ENCODE measurements at places on chromosomes 3 and 15. TPM values are rescaled to one million over a fixed set of nuclear protein-coding genes. Genes with fewer than 3 reads are reported as not detected.

Gene MOBP
- not detected for total RNA-seq

Gene SAMMSON
- total RNA-seq: not detected

DNA sequence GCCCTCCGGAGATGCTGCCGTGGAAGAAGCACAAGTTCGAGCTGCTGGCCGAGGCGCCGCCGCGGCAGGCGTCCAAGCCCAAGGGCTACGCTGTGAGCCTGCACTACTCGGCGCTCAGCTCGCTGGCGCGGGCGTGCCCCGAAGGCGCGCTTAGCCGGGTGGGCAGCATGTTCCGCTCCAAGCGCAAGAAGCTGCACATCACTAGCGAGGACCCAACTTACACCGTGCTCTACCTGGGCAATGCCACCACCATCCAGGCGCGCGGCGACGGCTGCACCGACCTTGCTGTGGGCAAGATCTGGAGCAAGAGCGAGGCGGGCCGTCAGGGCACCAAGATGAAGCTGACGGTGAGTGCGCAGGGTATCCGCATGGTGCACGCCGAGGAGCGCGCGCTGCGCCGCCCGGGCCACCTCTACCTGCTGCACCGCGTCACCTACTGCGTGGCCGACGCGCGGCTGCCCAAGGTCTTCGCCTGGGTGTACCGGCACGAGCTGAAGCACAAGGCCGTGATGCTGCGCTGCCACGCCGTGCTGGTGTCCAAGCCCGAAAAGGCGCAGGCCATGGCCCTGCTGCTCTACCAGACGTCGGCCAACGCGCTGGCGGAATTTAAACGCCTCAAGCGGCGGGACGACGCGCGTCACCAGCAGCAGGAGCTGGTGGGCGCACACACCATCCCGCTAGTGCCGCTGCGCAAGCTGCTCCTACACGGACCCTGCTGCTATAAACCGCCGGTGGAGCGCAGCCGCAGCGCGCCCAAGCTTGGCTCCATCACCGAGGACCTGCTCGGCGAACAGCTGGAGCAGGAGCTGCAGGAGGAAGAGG lies 1.3 kb downstream of the FAM43A start:
- peaks cover 57% of the 10 kb centered on the region for H3K4me1 ChIP-seq
- no peaks in the 10 kb centered on the region for H3K36me3 ChIP-seq
- peaks cover 34% of the 10 kb centered on the region for H3K27me3 ChIP-seq

DNA sequence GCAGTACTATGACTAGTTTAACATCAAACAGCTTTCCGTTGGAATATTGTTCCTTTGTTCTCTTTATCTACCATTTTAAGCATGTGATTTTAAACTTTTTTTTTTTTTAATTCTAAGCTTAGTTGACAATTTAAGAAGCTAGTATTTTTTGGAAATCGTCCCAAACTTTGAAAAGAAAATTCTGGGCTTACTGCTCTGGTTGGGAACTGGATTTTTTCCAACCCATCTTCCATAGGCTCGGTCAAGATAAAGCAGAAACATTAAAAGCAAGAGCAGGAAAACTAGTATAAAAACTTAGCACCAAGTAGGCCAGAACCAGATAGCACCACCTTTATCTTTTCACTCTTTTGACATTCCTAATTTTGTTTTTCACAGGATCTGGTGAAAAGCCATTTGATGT lies 49.9 kb downstream of the TSC22D2 start:
- no peak overlapping the region for H3K4me3 ChIP-seq
- H3K27ac ChIP-seq: no peak overlapping the region
- DNase-seq: no peak
- no peaks in the 10 kb centered on the region for H3K4me1 ChIP-seq
- peaks cover 16% of the 10 kb centered on the region for H3K36me3 ChIP-seq
- H3K27me3 ChIP-seq: no peaks in the 10 kb centered on the region

DNA sequence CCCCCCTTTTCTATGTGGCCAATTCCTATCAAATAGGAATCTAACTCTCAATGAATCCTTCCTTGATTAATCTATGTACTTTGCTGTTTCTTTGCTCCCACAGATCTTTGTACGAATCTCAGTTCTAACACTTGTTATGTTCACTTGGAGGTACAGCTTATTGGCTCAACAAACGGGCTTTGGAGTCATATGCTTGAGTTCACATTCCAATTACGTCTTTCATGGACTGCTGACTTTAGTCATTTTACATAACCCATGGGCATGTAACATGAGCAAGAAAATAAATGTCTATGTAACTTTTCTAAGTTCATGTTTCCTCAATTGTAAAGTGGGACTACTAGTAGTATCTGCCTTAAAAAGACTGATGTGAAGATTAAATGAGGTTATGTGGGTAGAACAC lies 123.2 kb upstream of the TBC1D5 start:
- no peak for DNase-seq
- H3K36me3 ChIP-seq: no peaks in the 10 kb centered on the region
- H3K4me3 ChIP-seq: no peak overlapping the region
- H3K4me1 ChIP-seq: no peaks in the 10 kb centered on the region
- H3K27me3 ChIP-seq: peaks cover 4% of the 10 kb centered on the region

DNA sequence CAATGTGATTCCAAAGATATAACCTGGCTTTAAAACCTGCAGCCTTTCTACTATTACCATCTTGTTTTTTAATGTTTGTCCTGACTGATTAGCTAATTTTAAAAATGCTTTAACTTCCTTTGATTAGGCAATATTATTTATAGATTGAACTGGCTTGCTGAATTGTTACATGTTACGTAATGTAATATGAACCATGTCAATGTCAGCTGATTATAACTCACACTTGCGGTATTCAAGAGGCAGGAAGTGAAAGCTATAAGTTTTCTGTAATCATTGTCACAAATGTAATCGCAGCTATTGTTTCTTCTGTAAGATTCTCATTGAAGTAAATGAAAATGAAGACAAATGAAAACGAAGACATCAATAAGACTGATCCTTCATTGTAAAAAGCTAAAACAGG lies 146.8 kb downstream of the ROBO2 start:
- H3K36me3 ChIP-seq: no peaks in the 10 kb centered on the region
- H3K4me1 ChIP-seq: no peaks in the 10 kb centered on the region
- H3K27ac ChIP-seq: no peak overlapping the region
- no peak overlapping the region for H3K4me3 ChIP-seq

DNA sequence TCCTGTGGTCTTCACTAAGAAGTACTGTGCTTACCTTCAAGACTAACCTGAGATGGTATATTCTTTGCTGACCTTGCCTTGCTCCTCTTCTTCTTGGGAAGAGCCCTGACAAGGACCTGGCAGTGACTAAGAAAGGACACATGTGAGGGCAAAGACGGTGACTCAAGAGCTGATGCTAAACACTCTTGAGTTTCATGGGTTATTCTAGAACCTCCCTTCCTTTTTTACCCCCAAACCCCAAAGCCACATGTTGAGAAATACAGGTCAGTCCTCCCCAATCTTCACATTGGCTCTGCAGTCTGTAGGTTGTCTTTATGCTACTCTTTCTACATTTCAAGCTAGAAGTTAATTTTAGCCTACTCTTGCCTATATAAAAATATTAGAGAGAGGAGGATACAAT lies 200.6 kb downstream of the SEMA6D start:
- H3K4me1 ChIP-seq: no peaks in the 10 kb centered on the region
- peaks cover 5% of the 10 kb centered on the region for H3K27me3 ChIP-seq
- DNase-seq: no peak
- H3K27ac ChIP-seq: no peak overlapping the region
- no peaks in the 10 kb centered on the region for H3K36me3 ChIP-seq

GRCh38 chr3:81416812-81417211 lies 344.6 kb downstream of the GBE1 start:
- H3K27me3 ChIP-seq: no peaks in the 10 kb centered on the region
- H3K4me3 ChIP-seq: no peak overlapping the region
- H3K4me1 ChIP-seq: no peaks in the 10 kb centered on the region
- no peak overlapping the region for H3K27ac ChIP-seq
- H3K36me3 ChIP-seq: no peaks in the 10 kb centered on the region
- DNase-seq: no peak

DNA sequence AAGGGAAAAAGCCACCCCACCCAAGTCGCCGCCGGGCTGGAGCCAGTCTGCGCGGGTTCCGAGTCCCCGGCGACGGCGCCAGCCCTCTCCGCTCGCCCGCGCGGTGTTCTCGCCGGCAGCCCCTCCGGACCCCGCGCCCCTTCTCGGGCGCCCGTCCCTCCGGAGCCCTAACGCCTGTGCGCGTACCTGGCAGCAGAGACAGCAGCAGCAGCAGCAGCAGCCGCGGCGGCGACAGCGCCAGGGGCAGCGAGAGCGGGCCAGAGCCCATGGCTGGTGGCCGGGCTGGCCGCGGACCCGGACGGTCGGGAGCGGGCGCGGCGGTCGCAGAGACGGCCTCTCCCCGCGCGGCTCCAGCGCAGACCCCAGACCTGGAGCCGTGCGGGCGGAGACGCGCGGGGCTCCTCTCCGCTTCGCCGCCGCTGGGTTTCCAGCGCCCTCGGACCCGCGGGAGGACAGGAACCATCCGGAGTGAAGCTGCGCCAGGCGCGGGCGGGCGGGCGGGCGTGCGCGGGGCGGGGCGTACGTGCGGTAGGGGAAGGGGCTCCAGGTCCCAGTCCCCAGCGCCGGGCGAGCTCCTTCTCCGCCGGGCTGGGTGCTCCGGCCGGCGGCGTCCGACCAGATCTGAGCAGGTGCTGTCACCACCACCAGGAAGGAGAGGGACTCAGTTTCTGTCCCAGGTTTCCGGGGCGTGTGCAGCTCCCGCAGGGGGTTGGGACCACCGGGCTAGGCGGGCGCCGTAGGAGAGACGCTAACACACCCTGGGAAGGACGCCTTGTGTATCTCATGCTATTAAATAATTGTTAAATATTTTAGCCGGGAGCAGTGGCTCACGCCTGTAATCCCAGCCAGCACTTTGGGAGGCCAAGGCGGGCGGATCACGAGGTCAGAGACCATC lies at the start of gene CHRNA3:
Gene CHRNA3, minus strand, starts transcription at position 470 of the 895 bp plus-strand sequence. Its CDS starts 202 bp downstream, at position 268.
- H3K27me3 ChIP-seq: peaks cover 43% of the 10 kb centered on the region
- no peak within 1 kb of the TSS for H3K4me3 ChIP-seq
- H3K27ac ChIP-seq: no peak within 1 kb of the TSS

GRCh38 chr15:94682171-94682570 lies 450.8 kb downstream of the MCTP2 start:
- no peak for DNase-seq
- H3K27ac ChIP-seq: no peak overlapping the region
- no peaks in the 10 kb centered on the region for H3K4me1 ChIP-seq
- no peaks in the 10 kb centered on the region for H3K27me3 ChIP-seq
